ENCODE measurements at places on chromosomes 3 and 15.

DNA sequence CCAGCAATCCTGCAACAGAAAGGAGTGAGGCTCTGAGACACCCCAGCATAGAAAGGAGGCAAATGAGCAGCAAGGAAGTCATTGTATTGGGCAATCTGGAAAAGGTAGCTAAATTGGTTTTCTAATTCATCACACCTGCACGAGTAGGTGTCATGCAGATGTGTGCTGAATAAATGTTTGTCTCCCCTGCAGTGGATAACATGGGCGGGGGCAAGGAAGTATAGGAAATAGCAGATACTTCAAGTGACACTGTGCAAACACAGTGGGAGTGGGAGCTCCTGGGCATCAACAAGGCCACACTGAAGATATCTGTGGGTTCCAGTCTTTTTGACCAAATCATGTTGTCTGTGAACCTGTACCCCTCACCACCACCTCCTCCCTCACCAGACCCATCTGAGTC, 14.4 kb upstream of the HTR3E start:
- no peak for DNase-seq

DNA sequence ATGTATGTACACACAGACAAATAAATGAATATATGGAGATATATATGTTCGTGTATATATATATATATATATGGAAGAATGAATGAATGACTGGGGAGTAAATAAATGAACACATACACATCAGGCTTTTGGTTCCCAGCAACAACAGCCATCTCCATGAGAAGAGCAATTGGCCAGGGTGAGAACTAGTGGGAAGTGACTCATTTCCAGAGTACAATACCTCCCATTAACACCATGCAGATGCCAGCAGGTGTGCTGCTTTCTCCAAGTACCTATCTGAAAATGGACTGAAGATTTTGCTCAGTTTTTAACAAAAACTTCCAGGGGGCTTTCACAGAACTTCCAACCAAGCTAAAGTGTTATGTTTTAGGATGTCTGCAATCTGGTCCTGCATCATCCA, 179.8 kb upstream of the SLC2A2 start:
- no peak for DNase-seq

- no peak for DNase-seq
Measured at GRCh38 chr15:27961801-27962200, 137.3 kb downstream of the OCA2 start.

DNA sequence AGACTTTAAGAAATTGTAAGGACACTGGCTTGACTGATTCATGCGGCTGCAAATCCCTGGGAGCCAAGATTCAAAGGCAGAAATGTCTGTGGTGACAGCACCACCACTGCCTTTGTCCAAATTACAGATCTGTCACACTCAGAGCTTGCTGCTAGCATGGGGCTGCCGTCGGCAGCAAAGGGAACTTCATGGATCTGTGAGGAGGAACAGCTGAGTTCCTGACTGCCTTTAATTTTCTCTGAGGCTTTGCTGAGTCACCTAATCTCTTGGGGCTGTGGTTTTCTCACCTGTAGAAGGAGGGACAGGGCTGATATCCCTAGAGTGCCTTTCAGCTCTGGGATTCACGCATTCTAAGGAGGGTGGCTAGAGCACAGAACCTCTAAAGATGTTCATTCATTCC, 4.1 kb upstream of the PAK6 start:
- DNase-seq, result no peak

DNA sequence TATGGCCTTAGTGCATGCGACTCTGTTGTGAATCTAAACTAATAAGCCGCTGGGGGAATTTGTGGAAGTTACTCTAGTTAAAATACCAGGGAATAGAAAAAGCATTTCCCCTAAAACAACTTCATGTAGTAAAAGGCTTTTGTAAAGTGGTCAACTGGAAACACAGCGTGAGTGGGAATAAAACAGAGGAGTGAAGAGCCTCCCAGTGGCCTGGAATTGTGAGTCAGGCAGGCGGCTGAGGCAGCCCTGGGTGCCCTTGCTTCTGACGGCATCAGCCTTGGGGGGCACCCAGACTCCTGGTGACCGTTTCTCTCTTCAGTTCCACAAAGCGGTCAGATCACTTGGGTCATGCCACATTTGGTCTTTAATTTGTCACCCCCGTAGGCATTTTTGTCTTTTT, 108.4 kb downstream of the GHSR start:
- no peak for DNase-seq

DNA sequence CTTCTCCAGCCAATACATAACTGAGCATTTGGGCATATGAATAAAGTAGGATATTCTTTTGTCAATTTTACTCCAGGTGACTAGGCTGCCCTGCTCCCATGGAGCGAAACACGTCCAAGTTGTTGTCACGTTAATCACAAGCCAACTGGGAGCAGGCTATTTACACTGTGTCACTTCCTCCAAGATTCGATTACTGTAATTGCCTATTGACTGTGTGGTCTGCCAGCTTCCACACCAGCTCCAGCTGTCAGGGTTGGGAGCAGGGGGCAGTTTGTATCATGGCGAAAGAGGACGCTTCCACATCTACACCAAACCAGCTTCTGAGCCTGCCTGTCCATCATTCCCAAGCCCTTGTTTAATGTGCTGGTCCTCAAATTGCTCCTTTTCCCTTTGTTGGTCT, 89.2 kb upstream of the RORA start:
- no peak for DNase-seq

- DNase-seq, result no peak
Measured at GRCh38 chr3:136731274-136731884, 20.8 kb downstream of the STAG1 start.

GRCh38 chr15:57148262-57148661, 228.0 kb upstream of the CGNL1 start:
- DNase-seq, result no peak

- DNase-seq, result no peak
Measured at GRCh38 chr3:181888234-181888633, 176.5 kb downstream of the SOX2 start.

All from activated T-helper 1 cell treated with anti-CD3 and anti-CD28 coated beads, Interleukin-2, amount 50 U/mL, for 16 hours (primary cell).